Muscle of leg (tissue), 16 donors: ENCODE measurements at places on chromosomes 12 and 14. TPM values are rescaled to one million over a fixed set of nuclear protein-coding genes. Genes with fewer than 3 reads are reported as not detected.

Gene PIP4P1
- total RNA-seq, result 13.7 TPM

Gene POMT2
- total RNA-seq, result 11.7 TPM

Gene DNAI7
- 0.40 TPM for total RNA-seq

Gene ABCC9
- total RNA-seq, result 104 TPM

Gene GPR132
- total RNA-seq, result 0.75 TPM

Gene DCN
- 2,074 TPM for total RNA-seq

Gene CCDC177
- under 0.01 TPM for total RNA-seq

Gene SLC38A4
- total RNA-seq, result 5.6 TPM

Gene RD3L
- not detected for total RNA-seq

Gene FLVCR2
- total RNA-seq, result 11.0 TPM

Gene ENDOU
- total RNA-seq, result 0.31 TPM

Gene BATF
- total RNA-seq, result 0.44 TPM

Gene TAS2R43
- 2.2 TPM for total RNA-seq

Gene CYP27B1
- 0.62 TPM for total RNA-seq

Gene FICD
- 2.5 TPM for total RNA-seq

Gene RAD51AP1
- 10.7 TPM for total RNA-seq

Gene WSCD2
- total RNA-seq, result 3.7 TPM

Gene TAS2R13
- 1.5 TPM for total RNA-seq

Gene KRT75
- not detected for total RNA-seq

Gene KRT6A
- not detected for total RNA-seq

Gene PIWIL1
- 0.13 TPM for total RNA-seq

Gene CCND2
- 152 TPM for total RNA-seq

Gene CLEC6A
- not detected for total RNA-seq

Gene NR1H4
- 0.04 TPM for total RNA-seq

Gene PIANP
- 0.49 TPM for total RNA-seq

Gene ZDHHC17
- total RNA-seq, result 59.4 TPM

Gene SAV1
- total RNA-seq, result 16.2 TPM

Gene IFNG-AS1
- total RNA-seq, result 0.31 TPM

Gene SRRM4
- total RNA-seq, result 0.13 TPM

Gene NAP1L1
- 204 TPM for total RNA-seq

Gene KLRG1
- 2.7 TPM for total RNA-seq

Gene CD4
- total RNA-seq, result 3.1 TPM

Gene IAPP
- not detected for total RNA-seq

Gene NKX2-1
- not detected for total RNA-seq

Gene PPP1R1A
- 17.6 TPM for total RNA-seq

Gene CMKLR1
- 3.0 TPM for total RNA-seq

Gene MIS18BP1
- total RNA-seq, result 17.0 TPM

Gene PEX5
- 26.0 TPM for total RNA-seq

Gene TMEM233
- total RNA-seq, result 2.2 TPM

Gene RPL10L
- not detected for total RNA-seq

Gene KRT6C
- total RNA-seq, result not detected

Gene TMEM30B
- total RNA-seq, result 3.2 TPM

Gene KCNC2
- total RNA-seq, result 0.22 TPM

Gene ATG2B
- total RNA-seq, result 17.8 TPM

Gene MFAP5
- total RNA-seq, result 211 TPM

Gene LPAR5
- 0.58 TPM for total RNA-seq
